ENCODE measurements at places on chromosomes 1 and 21.

- no peak for DNase-seq
These were observed 184.0 kb downstream of the CDC7 start for GRCh38 chr1:91684481-91685196.

- DNase-seq = no peak
These were observed 74.7 kb downstream of the LEPR start for GRCh38 chr1:65495137-65495536.

- no peak for DNase-seq
These were observed 1.4 kb downstream of the CSRP1 start for GRCh38 chr1:201505503-201505890.

DNA sequence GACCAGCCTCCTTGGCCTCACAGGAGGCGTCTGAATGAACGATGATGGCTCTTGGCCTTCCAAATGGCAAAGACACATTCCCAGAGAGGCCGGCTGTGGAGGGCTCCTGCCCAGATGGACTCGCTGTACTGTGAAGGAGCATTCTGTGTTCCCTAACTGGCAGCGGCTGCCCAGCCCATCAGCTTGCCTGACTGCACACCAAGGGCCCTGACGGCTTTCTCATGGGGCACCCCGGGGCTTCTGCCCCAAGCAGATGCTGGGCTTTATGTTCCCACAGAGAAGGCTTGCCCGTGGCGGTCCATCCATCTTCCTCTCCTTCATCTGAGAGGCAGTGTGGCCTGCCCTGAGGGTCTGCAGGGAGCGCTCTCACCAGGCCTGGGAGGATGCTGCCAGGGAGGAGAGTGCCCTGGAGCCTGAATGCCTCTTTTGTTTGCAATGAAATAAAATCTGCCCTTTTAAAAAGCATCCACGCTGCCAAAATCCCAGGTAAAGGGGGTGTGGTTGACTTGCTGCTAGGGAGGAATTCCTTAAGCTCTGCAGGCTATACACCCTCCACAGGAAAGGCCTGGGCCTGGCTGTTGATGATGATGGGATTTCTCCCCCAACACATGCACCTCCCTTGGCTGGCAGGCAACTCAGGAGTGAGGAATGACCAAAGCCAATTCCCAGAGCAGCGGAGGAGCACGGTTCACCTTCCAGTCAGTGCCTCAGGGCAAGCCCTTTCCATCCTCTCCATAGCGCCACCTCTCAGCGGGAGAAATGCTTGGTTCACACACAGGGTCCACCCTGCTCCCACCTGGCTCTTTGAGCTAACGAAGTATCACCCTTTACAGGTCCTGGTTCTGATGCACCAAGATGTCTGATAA lies 84.6 kb upstream of the SSX2IP start:
- DNase-seq = no peak

GRCh38 chr1:153976819-153977249 lies 640 bp downstream of the JTB start:
- DNase-seq = no peak

GRCh38 chr1:110549831-110550230 lies 30.9 kb upstream of the KCNA10 start:
- no peak for DNase-seq

GRCh38 chr1:61447968-61448430 lies 276.9 kb downstream of the TM2D1 start:
- DNase-seq = no peak

GRCh38 chr1:70038025-70038424 lies 167.4 kb downstream of the LRRC40 start:
- no peak for DNase-seq

GRCh38 chr1:46969014-46969619 lies 27.8 kb upstream of the CYP4A11 start:
- DNase-seq = no peak

GRCh38 chr1:111618081-111618480 lies 1.5 kb upstream of the RAP1A start:
- no peak for DNase-seq

GRCh38 chr1:9766759-9767442 lies 56.9 kb downstream of the CLSTN1 start:
- peak; percentile 53 for DNase-seq

DNA sequence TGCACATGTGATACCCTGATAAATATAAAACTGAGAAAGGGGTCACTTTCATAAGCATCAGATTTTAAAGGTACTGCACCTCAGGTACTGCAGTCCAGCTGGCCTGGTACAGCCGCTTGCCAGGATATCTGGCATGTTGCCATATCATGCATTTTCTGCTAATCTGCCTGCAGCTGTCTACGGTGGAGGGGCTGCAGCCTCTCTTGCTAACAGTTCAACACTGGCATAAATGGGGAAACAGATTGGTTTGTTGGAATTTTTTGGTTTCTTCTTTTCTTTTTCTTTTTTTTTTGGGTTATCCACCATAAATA lies 71.5 kb downstream of the MIS18A start:
- DNase-seq = no peak

- no peak for DNase-seq
These were observed 1.6 kb downstream of the TMEM200B start for GRCh38 chr1:29121936-29122681.

GRCh38 chr1:67175530-67176087 lies 9.4 kb downstream of the IL23R start:
- no peak for DNase-seq

- DNase-seq = no peak
These were observed 4.1 kb downstream of the ETV3L start for GRCh38 chr1:157095551-157095950.

DNA sequence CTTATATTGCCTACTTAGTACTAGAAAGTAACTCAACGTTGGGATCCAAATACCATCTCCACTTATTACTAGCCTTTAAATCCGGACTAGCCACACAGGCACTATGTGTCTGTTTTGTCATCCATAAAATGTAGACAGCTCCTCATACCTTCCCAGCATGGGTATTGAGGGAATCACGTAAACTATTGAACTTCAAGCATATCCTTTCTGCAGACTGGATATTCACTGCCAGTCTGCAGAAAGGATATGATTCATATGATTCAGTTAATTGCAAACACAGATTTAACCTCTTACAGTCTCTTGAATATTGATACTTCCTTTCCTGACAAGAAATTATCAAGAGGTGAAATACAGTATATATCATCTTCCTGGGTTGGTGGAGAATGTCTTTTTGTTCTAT lies 186.0 kb downstream of the LEPR start:
- no peak for DNase-seq

GRCh38 chr1:12380326-12381249 lies 150.8 kb downstream of the VPS13D start:
- DNase-seq = no peak

GRCh38 chr1:89070509-89070908 lies 5.5 kb upstream of the GBP1 start:
- no peak for DNase-seq

- DNase-seq = no peak
These were observed 66.3 kb downstream of the SLC19A1 start for GRCh38 chr21:45475797-45476570.

GRCh38 chr1:40691538-40692428 lies at the start of gene NFYC:
TSS of gene NFYC (plus strand) at chr1:40691704. CDS start at chr1:40738844, 47,140 bp downstream.
- peak; percentile 97 for DNase-seq

GRCh38 chr1:93874025-93874651 lies 4.9 kb downstream of the DNTTIP2 start:
- DNase-seq = no peak

DNA sequence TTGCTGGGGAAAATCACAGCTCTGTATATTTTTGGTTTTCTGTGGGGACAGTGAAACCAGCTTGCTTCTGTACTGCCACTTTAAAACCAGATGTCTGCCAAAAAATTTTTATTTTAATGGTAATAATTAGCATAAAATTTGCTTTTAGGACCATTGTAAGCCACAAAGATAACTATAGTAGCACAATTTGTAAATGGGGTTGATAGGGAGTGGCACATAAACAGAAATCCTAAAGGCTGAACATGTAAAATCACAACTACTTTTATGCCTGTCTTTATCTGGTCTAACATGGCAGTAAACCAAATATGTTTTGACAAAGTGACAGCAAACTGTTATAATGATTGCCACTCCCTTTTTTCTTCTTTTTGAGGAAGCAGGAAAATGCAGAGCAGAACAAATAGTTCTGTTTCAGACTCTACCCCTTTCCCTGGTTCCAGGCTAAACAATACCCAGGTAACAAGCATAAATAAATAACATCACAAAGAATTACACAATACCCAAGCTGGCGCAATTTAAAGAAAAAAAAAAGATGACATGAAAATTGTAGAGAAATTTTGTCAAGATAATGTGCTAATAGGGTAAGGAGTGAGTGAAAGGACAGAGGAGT lies 24.0 kb upstream of the CCDC181 start:
- no peak for DNase-seq

GRCh38 chr21:42429856-42430255 lies 26.2 kb downstream of the UBASH3A start:
- DNase-seq = no peak

GRCh38 chr1:64171797-64172281 lies 31.6 kb upstream of the UBE2U start:
- no peak for DNase-seq

DNA sequence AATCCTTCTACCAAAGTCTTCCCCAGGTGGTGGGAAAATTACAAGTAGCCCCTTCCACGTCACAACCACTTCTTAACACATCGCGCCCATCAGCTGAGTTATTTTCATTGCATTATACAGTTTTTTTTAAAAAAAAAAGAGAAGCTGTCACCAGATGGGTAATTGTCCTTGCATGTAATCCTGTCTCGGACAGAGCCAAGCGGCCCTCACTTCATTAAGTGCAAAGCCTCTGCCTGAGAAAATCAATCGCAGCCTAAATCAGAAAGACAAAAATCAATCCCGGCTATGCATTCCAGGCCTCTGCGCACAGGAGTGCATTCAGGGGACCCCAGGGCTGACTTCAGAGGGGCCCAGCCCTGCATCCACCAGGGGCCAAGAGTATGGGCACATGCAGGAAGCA lies 538.9 kb downstream of the NPHP4 start:
- DNase-seq = no peak

DNA sequence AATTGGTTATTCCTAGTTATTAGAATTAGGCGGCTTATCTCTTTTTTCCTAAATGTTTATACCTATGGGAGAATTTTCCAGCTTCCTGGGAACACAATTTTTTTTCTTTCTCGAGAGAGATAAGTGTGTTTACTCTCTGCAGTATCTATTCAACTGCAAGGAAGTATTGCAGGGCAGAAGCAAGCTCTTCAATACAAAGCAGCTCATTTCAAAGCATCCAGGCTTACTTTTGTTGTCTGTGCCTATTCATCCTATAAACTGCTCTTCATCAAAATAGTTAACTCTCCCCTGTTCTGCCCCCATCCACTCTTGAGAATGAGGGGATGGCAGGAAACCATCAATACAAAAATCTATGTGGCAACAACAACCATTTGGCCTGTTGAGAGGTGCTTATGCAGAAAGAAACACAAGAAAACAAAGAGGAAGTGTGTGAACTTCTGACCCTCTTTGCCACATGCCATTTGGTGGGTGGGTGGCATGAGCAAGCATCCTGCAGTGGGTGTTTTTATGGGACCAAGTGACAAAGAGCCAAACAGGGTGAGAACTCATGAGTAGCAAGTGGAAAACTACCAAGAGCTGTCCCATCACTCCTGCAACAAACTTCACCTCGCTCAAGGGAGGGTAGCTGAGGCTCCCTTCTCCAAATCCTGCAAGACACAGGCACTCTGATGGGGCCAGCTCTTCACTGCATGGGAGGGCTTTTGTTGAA lies 50.6 kb upstream of the MRPS6 start:
- DNase-seq = no peak

DNA sequence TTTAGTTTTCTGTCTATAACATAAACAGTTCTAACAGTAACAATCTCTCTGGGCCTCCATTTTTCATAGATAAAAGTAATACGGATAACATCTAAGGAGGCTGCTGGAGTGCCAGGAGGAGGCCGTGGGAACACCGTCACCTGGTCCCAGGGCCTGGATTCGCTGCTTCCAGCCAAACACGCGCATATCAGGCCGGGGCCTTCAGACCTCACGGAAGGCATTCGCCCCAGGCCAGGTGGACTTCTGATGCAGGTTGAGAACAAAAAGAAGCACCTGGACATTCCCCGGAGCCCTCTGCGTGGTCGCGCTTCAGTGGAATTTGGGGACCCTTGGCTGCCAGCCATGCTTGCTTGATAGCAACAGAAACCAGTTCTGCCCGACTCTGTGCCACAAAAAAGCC lies 113.1 kb upstream of the GUCA2B start:
- DNase-seq = no peak

- no peak for DNase-seq
These were observed 22.0 kb downstream of the GNAI3 start for GRCh38 chr1:109570414-109570813.

- DNase-seq = no peak
These were observed 4.9 kb downstream of the RCAN1 start for GRCh38 chr21:34609933-34610549.

DNA sequence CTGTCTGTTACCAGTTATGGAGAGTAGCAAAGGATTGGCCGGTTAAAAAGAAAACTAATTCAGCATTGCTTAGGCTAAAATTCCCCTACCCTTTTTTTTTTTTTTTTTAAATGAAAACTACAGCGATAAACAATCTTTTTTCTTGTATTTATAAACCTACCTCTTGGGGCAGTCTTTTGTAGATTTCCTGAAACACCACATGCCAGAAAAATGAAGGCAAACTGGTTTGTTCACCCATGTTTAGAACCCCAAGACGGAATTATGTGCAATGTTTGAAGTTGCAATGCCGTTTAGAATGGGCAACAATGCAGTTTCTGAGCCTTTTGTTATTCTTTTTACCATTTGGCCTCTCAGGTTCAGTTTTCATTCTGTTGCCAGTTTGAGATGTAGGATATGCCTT lies 59.1 kb downstream of the PRDM2 start:
- no peak for DNase-seq

DNA sequence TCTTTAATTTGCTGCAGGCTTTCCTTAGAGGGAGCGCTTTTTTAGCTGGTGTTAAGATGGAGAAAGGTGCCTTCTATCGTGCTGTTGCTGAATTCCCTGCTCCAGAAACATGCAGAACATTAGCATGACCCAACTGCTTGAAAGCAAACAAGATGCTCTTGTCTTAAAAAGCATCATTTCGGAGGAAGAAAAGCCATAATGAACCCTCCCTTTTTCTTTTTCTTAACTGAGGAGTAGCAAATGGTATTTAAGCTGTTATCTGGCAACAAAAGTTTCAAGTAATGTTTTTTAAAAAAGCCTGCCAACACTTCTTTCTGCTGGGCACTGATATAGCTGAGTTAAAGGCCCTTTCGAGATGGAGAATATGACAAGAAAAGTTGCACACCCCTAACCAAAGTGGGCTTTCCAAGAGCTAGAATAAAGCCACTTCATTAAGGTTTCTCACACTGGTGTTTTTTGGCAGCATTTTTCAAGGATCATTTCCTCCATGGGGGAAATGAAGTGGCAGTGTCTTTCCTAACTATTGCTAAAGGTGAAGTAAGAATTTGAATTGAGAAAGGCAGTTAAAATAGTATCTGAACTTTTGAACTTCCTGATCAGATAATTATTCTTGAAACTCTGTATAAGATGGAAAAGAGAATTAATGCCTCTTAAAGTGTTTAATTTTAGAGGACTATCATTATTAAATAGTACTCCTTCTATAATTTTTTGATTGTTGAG lies 38.8 kb downstream of the ST6GALNAC5 start:
- no peak for DNase-seq
